ENCODE measurements at places on chromosomes 13 and 19.
A peak's percentile ranks its signal among the peaks of the same experiment; 100 is the strongest.

- no peak for DNase-seq
Measured at GRCh38 chr19:38139122-38139521, 84.9 kb downstream of the DPF1 start.

- no peak for DNase-seq
Measured at GRCh38 chr19:582497-583197, 7.0 kb upstream of the HCN2 start.

DNA sequence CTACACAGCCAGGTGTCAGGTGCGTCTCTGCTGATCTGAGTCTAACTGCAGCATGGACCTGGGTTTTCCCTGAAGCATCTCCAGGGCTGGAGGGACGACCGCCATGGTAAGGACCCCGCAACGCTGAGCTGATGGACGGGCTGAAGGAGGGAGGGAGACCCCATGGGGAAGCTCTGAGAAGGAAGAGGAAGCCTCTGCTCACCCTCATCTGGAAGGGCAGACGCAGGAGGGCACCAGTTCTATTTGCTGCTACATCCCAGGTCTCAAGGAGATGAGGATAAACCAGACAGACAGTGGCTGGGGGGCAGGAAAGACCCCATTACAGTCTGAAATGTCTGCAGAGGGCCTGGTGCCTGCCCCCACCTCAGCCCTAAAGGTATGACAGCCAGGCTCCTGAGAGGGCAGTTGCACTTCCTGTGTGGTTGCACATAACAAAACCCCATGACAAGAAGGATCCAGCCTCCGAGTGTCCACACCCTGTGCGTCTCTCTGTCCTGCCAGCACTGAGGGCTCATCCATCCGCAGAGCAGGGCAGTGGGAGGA, at the start of gene LILRA2:
Gene LILRA2 (plus strand): TSS at position 461 of the 543 bp plus-strand sequence. CDS start 89 bp downstream, outside the sequence.
- DNase-seq = no peak

GRCh38 chr13:59979589-59979988, 184.1 kb downstream of the DIAPH3 start:
- no peak for DNase-seq

GRCh38 chr19:49713236-49713845, 22.4 kb downstream of the CPT1C start:
- no peak for DNase-seq

- peak; percentile 82 for DNase-seq
Measured at GRCh38 chr19:12946092-12946721, 545 bp downstream of the RAD23A start.

GRCh38 chr13:28001049-28001448, 12.6 kb upstream of the URAD start:
- no peak for DNase-seq

GRCh38 chr19:54165222-54165621, 5.7 kb upstream of the LENG1 start:
- no peak for DNase-seq

DNA sequence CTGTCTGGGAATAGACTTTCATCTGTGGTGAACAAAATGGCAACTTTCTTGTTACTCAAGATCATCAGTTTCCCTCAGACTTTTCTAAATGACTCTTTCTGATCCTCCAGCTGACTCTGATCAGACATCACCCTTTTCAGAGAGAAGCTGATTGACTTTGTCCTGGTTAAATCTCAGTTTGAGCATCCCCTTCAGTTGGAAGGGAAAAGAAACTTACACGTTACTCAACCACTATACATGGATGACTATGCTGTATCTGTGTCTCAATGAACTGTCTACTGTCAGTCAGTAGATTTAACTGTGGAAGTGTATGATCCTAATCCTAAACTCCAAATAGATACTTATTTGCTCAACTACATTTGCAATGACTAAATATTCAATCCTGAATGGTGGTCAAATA, 118.5 kb downstream of the NALCN start:
- DNase-seq = no peak

DNA sequence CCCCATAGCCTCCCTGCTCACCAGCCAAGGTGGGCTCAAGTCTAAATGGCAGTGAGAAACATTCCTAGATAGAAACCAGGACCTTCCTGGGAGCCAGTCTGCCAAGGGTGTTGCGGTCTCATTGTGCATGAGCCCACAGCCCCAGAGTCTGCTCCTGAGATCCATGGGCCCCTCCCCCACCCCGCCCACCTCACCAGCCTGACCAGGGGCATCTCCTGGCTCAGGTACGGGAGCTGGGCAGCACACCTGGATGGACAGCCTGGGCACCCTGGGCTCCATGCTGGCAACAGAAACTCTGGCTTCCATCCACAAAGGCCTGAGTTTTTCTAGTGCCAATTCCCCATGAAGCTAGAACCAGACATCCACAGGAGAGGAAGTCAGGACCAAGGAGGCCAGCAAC, 65.6 kb downstream of the RAB20 start:
- DNase-seq = no peak

DNA sequence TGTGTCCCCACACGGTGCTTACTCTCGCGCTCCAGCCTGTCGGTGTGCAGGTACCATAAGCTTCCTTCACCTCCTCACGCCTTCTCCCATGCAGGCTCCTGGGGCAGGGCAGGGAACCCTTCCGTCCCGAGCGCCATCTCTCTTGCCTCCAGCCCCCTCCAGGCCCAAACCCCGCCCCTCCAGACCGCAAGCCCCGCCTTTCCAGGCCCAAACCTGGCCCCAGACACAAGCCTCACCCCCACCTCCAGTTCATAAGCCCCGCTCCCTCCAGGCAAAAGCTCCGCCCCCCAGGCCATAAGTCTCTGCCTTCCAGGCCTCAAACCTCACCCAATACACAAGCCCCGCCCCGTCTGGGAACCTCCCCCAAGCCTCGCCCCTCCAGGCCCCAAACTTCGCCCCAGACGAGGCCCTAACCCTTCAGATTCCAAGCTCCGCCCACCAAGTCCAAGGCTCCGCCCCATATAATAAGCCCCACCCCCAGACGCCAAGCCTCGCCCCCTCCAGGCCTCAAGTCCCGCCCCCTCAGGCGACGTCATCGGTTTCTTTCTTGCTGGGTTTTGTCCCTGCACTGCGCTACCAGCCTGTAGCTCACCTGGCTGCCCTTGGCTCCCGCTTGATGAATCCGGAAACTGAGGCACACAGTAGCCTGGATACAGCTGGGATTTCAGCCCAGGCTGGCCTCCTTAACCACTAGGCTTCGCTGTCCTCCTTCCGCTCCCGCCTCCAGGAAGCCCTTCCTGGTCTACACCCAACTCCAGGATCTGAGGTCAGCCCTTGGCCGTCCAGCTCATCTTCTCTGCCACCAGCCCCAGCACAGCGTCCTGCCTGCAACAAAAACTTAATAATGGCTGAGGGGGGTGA, 16.1 kb downstream of the MKNK2 start:
- DNase-seq = peak; percentile 58

DNA sequence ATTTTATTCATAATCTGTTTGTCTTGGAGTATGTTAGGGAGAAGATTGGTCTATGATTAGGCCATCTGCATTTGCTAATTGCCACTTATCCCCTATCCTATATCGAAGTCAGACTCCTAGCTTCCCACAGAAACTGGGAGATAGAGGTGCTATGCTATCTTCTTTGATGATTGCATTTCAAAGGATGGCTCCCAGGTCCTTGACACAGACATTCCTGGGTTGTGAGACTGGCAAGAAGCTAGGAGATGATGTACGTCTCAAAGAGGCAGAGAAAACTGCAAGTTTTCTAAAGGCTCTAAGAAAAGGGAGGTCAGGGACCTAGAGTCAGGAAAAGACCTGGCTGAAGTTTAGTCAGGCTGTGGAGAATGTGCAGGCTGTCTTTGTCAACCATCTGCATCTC, 1251.9 kb downstream of the PCDH17 start:
- DNase-seq = no peak

GRCh38 chr13:35917942-35918645, 213.1 kb downstream of the DCLK1 start:
- no peak for DNase-seq

GRCh38 chr13:48733739-48734335, 80.1 kb downstream of the CYSLTR2 start:
- DNase-seq = no peak

DNA sequence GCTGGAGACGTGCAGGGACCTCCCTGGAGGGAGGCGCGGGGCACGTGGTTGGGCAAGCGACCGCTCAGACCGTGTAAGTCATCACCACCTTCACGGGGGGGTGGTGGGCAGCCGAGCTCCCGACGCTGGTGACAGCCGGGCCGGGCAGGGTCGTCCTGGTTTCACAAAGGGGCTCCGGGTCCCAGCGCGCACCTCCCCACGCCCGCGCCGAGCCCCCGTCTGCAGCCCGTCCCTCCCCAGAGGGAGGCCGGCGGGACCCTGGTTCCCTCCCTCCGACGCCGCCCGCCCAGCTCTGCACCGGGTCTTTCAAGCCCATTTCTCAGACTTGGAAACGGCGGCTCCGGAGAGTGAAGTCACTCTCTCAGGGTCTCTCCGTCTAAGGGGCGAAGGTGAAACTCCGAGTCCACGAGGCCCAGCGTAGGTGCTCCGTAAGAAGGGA, 729 bp upstream of the ARID3A start:
- DNase-seq = peak; percentile 86

DNA sequence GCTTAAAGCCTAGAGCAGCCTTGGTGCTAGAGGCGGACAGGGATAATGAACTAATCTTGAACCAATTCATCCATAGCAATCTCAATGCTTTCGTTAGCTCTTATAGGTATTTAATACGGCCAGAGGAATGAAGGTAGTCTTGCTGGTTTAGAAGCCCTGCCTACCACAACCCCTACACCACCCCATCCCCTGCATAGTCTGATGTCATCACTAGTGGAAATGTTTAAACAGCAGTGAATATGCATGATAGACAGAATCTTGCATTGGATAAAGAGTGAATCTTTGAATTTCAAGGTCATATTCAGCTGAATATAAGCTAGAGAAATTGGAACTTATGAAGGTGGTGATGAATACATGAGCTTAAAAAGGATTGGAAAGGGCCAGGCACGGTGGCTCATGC, 321.9 kb downstream of the ITGBL1 start:
- no peak for DNase-seq

- no peak for DNase-seq
Measured at GRCh38 chr19:58307736-58308135, 2.6 kb downstream of the ERVK3-1 start.

DNA sequence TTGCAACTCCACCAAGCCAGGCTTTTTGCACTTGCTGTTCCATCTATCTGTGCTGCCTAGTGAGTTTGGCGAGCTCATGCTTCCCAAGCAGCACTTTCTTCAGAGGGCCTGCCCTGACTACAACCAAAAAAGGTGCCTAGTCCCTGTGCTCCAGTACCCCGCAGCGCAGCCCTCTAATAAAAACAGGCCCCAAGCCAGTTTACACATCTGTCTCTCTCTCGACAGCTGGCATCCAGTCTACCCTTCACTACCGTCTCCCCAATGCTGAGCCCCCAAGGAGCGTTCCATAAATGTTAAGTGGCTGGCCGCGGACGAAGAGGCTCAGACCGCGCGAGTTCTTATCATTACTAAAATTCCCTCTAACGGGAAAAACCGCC, 512 bp downstream of the MED4 start:
- DNase-seq = no peak

DNA sequence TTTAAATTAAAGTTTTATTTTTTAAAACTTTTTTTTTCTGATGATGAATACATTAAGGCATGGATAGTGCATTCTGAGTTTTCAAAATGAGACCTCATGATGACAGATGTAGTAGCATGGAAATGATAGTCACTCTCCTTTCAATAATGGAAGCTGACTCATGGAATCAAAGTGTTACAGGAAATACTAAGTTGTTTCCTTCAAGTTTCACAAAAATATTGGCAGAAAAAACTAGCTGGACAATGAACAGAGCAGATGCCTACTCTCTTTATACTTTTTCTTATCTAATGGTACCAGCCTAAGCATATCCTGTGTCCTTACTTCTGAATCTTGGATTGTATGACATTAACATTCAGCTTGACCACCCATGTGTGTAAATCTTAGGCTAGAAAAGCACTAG, 1337.3 kb downstream of the PCDH9 start:
- DNase-seq = no peak

DNA sequence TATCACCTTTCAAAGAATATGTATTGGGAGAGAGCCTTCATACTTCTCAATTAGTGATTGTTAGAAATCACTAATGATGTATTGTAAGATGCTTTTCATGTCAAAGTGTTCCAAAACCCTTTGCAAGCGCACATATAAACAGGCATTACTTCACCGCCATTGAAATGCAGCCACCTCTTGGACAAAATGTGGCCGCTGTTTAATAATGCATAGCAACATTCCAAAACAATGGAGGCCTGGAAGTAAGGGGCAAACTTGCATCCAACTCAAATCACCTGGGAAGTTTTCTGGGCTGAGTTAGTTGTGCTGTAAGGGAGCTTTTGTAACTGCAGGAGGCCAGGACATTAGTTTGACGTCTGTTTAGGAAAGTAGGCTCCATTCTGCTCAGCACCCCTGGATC, 438.1 kb downstream of the FGF9 start:
- DNase-seq = no peak

DNA sequence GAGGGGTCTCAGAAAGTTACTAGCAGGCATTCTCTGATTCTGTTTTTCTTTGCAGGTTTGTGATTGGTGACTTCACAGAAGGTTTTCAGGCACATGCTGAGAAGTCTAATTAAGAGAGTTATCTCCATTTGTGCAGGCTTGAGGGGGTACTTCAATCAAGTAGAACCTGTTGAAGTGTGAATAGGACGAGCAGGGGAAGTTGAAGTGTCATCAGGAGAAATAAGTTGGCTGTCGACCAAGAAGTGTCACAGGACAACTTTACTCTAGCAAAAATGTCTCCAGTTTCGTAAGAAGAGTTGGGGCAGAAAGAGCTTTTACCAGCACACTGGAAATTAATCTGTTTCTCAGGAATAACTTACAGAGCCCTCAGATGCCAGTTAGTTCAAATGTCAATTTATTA, 576.5 kb upstream of the SLITRK5 start:
- no peak for DNase-seq

- no peak for DNase-seq
Measured at GRCh38 chr13:112445411-112446271, 69.5 kb downstream of the SPACA7 start.

GRCh38 chr13:111186305-111186935, 71.3 kb downstream of the ARHGEF7 start:
- no peak for DNase-seq

GRCh38 chr13:32229443-32229842, 85.7 kb downstream of the ZAR1L start:
- no peak for DNase-seq

GRCh38 chr13:25064396-25064795, 31.5 kb upstream of the PABPC3 start:
- no peak for DNase-seq

- no peak for DNase-seq
Measured at GRCh38 chr19:3698386-3698950, 1.8 kb downstream of the PIP5K1C start.

- DNase-seq = peak; percentile 53
Measured at GRCh38 chr13:38262211-38262610, 87.4 kb upstream of the UFM1 start.

- no peak for DNase-seq
Measured at GRCh38 chr19:33953023-33953422, 156.4 kb downstream of the KCTD15 start.

- no peak for DNase-seq
Measured at GRCh38 chr19:36097036-36097435, 13.9 kb upstream of the OVOL3 start.

GRCh38 chr13:41313117-41313516, 2.0 kb downstream of the NAA16 start:
- DNase-seq = no peak

- no peak for DNase-seq
Measured at GRCh38 chr19:6217752-6218334, 61.9 kb downstream of the MLLT1 start.

- DNase-seq = no peak
Measured at GRCh38 chr19:32457571-32458158, 52.1 kb downstream of the DPY19L3 start.

- DNase-seq = peak; percentile 31
Measured at GRCh38 chr19:36528921-36529518, 949 bp upstream of the ZNF260 start.

- DNase-seq = no peak
Measured at GRCh38 chr13:20801707-20802106, 27.9 kb upstream of the EEF1AKMT1 start.

Measured in hepatic stellate cell (primary cell).